HT-29 (cell line): ENCODE measurements at places on chromosomes 7 and 10.

- DNase-seq, result no peak
These were observed 193.2 kb downstream of the TEX36 start for GRCh38 chr10:125489731-125490130.

GRCh38 chr10:90344226-90344625 lies 513.6 kb downstream of the HTR7 start:
- no peak for DNase-seq

DNA sequence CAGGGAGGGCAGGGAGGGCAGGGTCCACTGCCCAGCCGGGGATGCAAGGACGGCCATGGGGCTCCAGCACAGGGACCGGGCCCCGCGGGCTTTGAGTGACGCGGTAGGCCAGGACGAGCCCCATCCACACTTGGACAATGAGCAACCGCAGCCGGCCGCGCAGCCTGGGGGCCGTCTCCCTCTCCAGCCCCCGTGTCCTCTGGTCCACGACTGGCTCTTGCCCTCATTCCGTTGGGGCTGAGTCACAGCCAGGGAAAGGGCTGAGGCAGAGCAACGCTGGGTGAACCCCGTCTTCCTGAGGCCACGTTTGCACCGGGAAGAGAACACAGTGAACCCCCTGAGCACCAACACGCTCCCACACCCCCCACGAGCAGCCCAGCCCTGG lies 23.7 kb downstream of the SHH start:
- DNase-seq, result peak; percentile 32

GRCh38 chr7:108813251-108814014 lies 243.8 kb downstream of the DNAJB9 start:
- peak; percentile 14 for DNase-seq

DNA sequence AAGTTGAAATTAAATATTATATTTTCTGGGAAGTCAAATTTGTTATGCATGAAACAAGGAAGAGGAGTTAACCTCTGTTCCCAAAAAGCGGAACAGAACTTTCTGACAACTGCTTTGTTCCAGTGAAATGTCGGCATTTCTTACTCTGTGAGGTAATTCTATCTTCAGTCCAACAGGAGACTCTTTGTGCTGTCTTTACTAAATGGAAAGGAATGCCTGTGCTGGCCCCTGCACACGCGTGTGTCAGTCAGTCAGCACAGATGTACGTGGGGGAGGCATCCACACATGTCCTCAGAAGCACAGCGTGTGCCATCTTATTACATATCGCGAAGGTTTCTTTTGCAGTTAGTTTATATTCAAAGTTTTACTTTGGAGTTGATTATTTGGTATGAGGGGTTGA lies 37.5 kb downstream of the NET1 start:
- DNase-seq, result peak; percentile 47

- no peak for DNase-seq
These were observed 11.3 kb downstream of the NFKB2 start for GRCh38 chr10:102406815-102407214.

GRCh38 chr10:103086261-103086660 lies 106.8 kb downstream of the NT5C2 start:
- DNase-seq, result no peak

DNA sequence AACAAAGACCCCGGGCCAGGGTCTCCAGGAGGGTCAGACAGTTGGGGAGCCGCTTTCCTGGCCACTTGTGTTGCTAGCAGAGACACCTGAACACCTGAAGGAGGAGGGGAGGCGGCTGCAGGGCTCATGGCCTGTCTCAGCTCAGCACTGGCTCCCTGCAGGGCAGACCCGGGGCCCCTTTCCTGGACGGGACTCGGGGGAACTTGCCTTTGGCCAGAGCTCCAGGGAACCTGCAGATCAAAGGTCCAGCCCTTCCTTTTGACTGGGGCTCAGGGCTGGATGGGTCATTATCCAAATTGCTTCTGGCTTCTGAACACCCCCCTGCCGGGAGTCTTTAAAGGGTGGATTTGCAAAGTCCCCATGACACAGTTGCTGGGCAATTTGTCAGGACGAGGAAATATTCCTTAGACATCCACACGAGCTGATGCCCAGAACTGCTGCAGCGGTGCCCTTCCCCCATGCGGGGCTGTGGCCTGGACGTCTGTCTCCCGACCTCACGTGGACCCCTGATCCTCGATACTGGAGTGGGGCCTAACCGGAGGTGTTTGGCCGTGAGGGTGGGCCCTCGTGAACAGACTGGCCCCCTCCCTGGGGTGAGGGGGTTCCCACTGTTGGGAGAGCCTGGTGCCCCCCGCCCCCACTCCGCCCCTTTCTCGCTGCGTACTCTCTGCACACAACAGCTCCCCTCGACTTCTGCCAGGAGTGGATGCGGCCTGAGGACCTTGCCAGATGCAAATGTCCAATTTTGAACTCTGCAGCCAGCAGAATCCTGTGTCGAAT lies 194.3 kb downstream of the ELFN1 start:
- no peak for DNase-seq

DNA sequence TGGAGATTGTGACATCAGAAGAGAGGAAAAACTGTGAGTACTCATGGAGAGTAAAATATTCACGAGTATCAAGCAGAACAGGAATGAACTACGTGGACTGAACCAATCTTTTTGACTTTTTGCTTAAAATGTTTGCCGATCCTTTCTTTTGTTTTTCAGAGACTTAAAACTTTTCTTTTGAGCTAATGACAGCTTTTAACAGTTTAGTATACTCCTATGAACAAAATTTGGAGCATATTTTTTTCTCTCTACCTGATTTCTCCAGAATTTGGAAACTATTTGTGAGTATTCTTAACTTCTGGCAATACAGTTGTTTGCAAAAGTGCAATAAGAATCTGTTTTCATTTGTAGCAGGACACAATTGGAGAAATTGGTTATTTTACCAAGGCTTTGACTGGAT lies 786.3 kb downstream of the SORCS1 start:
- DNase-seq, result no peak
